ENCODE measurements at places on chromosomes 16 and 17. TPM values are rescaled to one million over a fixed set of nuclear protein-coding genes. Genes with fewer than 3 reads are reported as not detected.

- no peaks in the 10 kb centered on the region for H3K27me3 ChIP-seq
- peak overlapping the region; percentile 88 for H3K27ac ChIP-seq
- DNase-seq, result no peak
- peaks cover 46% of the 10 kb centered on the region for H3K4me1 ChIP-seq
- H3K36me3 ChIP-seq, result peaks cover 15% of the 10 kb centered on the region
Measured at GRCh38 chr16:396199-396598, 800 bp upstream of the NME4 start.

DNA sequence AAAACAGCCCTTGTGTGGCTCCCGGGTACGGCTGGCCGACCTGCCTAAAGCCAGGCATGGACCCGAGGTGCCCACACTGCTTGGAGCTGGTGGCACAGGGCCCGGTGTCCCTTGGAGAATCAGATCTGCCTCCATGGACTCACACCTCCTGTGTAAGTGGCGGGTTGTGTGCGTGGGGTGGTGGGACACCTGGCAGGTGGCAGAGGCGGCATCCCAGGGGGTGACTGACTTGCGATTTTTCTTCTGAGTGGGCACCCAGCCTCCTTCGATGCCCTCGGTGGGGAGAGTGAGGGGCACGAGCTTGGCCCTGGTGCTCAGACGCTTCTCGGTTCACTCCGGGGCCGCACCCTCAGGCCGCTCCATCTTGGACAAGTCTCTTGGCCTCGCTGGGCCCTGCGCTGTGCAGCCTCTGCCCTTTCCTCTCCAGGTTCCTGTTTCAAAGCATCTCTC lies 35.8 kb downstream of the METRNL start:
- no peak for DNase-seq
- H3K27me3 ChIP-seq, result peaks cover 36% of the 10 kb centered on the region
- no peak overlapping the region for H3K4me3 ChIP-seq
- no peak overlapping the region for H3K27ac ChIP-seq
- H3K4me1 ChIP-seq, result peaks cover 9% of the 10 kb centered on the region
- H3K36me3 ChIP-seq, result no peaks in the 10 kb centered on the region

DNA sequence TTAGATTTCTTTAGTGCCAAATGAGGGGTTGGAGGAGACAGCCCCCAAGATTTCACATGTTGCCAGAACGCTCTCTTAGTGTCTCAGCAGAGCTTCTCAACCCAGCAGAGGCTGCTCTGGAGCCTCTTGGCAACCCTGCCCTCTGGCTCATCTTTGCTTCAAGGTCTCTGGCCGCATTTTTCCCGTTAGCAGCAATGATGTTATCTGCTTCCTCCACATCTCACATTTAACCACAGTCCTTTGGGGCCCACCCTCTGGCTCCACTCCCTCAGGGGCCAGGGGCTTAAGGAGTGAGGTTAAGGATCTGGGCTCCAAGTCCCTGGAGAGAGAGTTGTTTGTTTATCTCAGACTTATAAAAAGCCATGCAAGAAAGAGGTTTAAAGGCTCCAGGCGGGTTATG lies 3.3 kb upstream of the XYLT1 start:
- no peaks in the 10 kb centered on the region for H3K27me3 ChIP-seq
- H3K4me3 ChIP-seq, result no peak overlapping the region
- peak; percentile 33 for DNase-seq
- peaks cover 29% of the 10 kb centered on the region for H3K4me1 ChIP-seq

DNA sequence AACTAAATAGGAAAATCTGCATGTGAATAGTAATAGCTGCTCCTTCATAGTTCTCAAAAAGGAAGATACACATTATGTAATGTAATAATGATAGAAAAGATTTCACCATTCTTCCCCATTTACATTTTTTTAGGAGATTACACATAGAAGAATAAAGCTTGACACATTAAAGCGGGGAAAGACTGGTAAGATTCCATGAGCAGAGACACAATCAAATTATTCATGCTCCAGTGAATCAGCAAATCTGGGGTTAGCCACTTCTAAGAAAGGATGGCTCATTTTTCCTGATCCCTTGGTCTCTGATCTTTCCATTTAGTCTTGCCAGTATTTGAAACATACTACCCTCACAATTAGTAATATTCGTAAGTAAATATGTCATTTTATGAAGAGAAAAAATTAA lies 81.9 kb downstream of the CA4 start:
- H3K4me3 ChIP-seq, result no peak overlapping the region
- no peaks in the 10 kb centered on the region for H3K4me1 ChIP-seq
- DNase-seq, result no peak
- peaks cover 20% of the 10 kb centered on the region for H3K36me3 ChIP-seq

DNA sequence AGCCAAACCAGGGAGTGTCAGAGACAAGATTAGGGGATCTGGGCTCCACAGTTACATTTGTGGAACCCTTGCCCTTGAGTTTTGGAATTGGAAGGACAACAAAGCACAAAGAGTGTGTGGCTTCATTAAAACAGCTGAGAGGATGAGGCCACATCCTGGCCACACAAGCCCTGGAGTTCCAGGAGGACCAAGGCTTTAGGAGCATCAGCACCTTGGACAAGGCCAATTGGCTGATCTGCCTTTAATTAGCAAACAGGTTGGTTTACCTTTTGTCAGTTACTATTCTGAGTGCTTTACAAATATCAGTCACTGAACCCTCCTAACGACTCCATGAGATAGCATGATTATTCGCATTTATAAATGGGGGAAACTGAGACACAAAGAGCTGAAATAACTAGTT lies 54.7 kb downstream of the SLC6A2 start:
- H3K27me3 ChIP-seq, result peaks cover 28% of the 10 kb centered on the region
- H3K4me1 ChIP-seq, result no peaks in the 10 kb centered on the region
- no peak overlapping the region for H3K4me3 ChIP-seq
- peak; percentile 26 for DNase-seq

GRCh38 chr16:89064606-89065457 lies 28.8 kb upstream of the ACSF3 start:
- H3K27ac ChIP-seq, result no peak overlapping the region
- no peak for DNase-seq
- no peaks in the 10 kb centered on the region for H3K4me1 ChIP-seq
- peaks cover 4% of the 10 kb centered on the region for H3K27me3 ChIP-seq
- no peak overlapping the region for H3K4me3 ChIP-seq

Gene EFCAB5
- total RNA-seq, result 0.14 TPM

Gene TRAF4
- 383 TPM for total RNA-seq

Gene VAT1L
- not detected for total RNA-seq
